ENCODE measurements at places on chromosomes 7 and 10. TPM values are rescaled to one million over a fixed set of nuclear protein-coding genes. Genes with fewer than 3 reads are reported as not detected.

Gene GRID2IP
- 0.15 TPM for total RNA-seq

Gene SPDYE9
- not detected for total RNA-seq

Gene TMEM176A
- 0.15 TPM for total RNA-seq

Gene NKX1-2
- not detected for total RNA-seq

Gene LRGUK
- not detected for total RNA-seq

Gene SEPTIN7
- 91.7 TPM for total RNA-seq

Gene ITIH5
- total RNA-seq: 0.67 TPM

Gene HOXA1
- total RNA-seq: 0.45 TPM

Gene TWIST1
- total RNA-seq: 29.6 TPM

Gene FGFR2
- total RNA-seq: 0.34 TPM

Gene SH2D4B
- total RNA-seq: not detected

Gene EGFR
- 42.0 TPM for total RNA-seq

Gene FRAT1
- total RNA-seq: 1.0 TPM

Gene MAGI2
- total RNA-seq: 1.5 TPM

Gene PNLIP
- not detected for total RNA-seq

Gene PIK3CG
- not detected for total RNA-seq

Gene EFCAB10
- not detected for total RNA-seq

Gene POM121
- 7.9 TPM for total RNA-seq

Gene NUP205
- total RNA-seq: 59.2 TPM

Gene KEL
- under 0.01 TPM for total RNA-seq

Gene CPA2
- total RNA-seq: not detected

Gene ITPRID1
- total RNA-seq: not detected

Gene PPP1R9A
- total RNA-seq: 0.15 TPM

Gene CELF2
- 1.7 TPM for total RNA-seq

Gene NEUROG3
- total RNA-seq: not detected

Gene RBP3
- total RNA-seq: not detected

Gene OPALIN
- total RNA-seq: not detected

Gene TFPI2
- total RNA-seq: 4.6 TPM

Gene KNDC1
- total RNA-seq: 0.15 TPM

Gene OR2A12
- total RNA-seq: not detected

Gene H2BK1
- not detected for total RNA-seq

Gene EPO
- total RNA-seq: not detected

Gene MARVELD1
- total RNA-seq: 44.9 TPM

Gene GJD4
- total RNA-seq: not detected

Gene PALD1
- 1.3 TPM for total RNA-seq

Gene GALNT17
- total RNA-seq: under 0.01 TPM

Gene CRYGN
- total RNA-seq: not detected
